SK-MEL-5 (cell line): ENCODE measurements at places on chromosomes 3 and 15. TPM values are rescaled to one million over a fixed set of nuclear protein-coding genes. Genes with fewer than 3 reads are reported as not detected.
A peak's percentile ranks its signal among the peaks of the same experiment; 100 is the strongest.

DNA sequence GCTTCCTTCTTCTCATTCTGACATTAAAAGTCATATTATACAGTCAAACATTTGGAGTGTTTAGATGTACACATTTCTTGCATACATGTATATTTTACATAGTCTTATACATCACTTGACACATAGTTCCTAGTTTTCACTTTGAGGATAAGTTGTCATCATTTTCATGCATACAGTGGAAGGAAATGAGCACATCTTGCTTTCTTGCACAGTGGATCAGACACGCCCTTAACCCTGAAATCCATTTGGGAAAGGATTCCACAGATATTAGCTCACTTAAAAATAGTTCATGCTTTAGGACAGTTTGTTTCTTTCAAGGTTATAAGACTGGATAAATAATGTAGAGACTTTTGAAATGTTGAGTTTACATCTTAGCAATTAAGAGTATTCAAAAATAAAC lies 148.6 kb upstream of the MME start:
- DNase-seq = no peak

- no peak for DNase-seq
Measured at GRCh38 chr15:29106116-29106515, 163.5 kb downstream of the NSMCE3 start.

GRCh38 chr15:67198157-67198754 lies 56.2 kb downstream of the AAGAB start:
- no peak for DNase-seq

DNA sequence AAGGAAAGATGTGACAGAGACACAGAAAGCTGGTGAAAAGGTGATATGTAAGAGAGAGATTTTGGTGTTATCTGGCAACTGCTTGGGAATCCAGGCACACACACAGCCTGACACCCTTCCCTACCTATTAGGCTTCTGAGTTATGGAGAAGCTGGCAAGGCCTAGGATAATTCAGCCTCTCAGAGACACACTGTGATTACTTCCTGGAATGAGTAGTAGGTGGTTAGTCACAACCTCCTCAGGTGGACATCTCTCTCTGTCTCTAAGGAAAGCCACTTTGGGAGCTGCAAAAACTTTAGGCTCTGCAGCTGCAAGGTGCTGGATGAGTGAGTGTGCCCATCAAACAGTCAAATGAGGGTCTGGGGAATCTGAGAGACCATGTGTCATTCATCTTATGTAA lies 201.9 kb downstream of the PDCD6IP start:
- DNase-seq = no peak

DNA sequence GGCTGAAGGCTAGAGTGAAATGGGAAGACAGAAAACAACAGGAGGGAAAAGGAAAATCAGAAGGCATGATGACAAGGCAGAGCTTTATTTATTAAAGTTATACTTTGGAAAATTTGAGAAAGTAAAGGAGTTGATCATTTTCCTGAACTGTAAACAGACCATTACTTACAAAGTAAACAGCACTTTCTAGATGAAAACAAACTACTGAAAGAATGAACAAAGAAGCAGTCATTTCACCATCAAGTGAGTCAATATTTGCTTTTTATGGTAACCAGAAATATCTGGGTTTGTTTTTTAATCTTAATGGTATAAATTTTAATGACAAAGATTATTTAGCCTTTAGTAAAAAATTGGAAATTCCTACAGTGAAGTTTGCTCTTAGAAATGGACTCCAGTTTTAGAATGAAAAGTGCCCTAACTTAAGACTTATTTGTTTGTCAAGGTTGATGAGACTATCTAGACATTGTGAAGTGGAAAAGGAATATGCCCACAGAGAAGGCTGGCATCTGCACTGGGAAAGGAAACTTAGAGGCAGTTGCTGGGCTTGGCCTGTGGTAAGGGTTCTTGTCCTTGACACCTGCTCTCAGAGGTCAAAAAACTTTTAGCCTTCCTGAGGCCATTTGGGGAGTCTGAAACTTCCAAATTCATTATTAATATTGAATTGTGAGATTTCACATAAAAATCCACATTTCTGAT lies 47.2 kb downstream of the SPTSSB start:
- no peak for DNase-seq

GRCh38 chr15:86915811-86916331 lies 836.2 kb downstream of the AGBL1 start:
- peak; percentile 78 for DNase-seq

- no peak for DNase-seq
Measured at GRCh38 chr3:45907769-45908705, 21.7 kb downstream of the CCR9 start.

GRCh38 chr15:89118481-89118989 lies 30.3 kb downstream of the ABHD2 start:
- DNase-seq = no peak

DNA sequence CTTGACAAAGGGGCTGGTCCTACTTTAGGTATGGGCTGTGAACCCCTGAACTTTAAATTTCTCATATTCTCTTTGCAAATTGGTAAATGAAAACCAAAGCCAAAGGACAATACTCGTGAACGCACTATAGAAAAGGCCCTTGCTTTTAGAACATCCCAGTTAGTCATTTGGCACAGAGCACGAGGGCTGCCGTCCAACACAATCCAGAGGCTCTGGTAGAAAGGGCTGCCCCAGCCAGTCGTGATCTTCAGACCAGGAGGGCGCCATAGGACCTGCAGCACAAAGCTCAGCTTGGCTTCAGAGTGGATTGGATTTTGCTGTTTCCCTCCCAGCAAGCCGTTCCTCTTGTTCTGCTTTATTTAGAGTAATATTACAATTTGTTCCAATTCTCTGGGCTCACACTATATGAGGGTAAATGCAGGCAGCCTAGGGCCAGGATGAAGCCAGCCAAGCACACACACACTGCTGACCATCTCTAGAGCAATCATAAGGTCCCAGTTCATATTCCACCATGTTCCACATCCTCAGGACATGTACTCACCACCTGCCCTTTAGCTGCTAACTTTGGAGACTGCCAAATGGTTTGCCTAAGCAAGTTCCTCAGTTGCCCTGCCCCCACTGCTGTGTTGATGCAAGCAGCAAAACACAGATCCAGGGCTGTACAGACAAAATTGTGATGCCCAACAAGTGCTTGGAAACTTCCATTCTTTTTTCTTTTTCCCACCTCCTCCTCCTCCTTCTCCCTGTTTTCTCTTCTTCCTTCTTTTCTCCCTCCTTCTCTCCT lies 6.0 kb upstream of the BFSP2 start:
- no peak for DNase-seq

GRCh38 chr3:71903936-71904335 lies 119.0 kb upstream of the PROK2 start:
- no peak for DNase-seq

- no peak for DNase-seq
Measured at GRCh38 chr15:31211353-31211752, 109.8 kb upstream of the TRPM1 start.

DNA sequence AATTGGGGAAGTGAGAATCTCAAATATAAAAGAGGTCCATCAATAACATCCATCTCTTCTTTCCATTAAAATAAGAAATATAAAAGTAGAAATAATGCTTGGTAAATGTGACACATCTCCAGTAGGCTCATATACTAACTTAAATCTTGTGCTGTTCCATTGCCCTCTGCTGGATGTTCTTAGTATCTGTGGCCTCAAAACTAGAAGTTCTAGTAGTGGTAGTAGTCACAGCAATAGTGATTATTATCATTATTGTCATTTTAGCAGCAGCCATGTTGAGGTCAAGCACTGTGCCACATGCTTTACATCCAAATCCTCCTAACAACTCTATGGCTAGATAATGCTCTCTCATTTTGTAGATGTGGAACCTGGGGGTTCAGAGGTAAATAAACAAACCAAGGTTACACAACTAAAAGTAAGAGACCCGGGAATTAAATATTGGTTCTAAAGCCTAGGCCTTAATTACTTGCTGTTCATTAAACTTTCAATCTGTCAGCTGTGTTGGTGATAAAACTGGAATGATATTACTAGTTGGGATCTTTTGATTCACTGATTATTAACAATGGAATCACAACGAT lies 20.2 kb upstream of the BTLA start:
- DNase-seq = peak; percentile 88

GRCh38 chr3:193085655-193086054 lies 155.4 kb upstream of the PLAAT1 start:
- DNase-seq = no peak

- no peak for DNase-seq
Measured at GRCh38 chr3:25142609-25143355, 285.3 kb upstream of the RARB start.

DNA sequence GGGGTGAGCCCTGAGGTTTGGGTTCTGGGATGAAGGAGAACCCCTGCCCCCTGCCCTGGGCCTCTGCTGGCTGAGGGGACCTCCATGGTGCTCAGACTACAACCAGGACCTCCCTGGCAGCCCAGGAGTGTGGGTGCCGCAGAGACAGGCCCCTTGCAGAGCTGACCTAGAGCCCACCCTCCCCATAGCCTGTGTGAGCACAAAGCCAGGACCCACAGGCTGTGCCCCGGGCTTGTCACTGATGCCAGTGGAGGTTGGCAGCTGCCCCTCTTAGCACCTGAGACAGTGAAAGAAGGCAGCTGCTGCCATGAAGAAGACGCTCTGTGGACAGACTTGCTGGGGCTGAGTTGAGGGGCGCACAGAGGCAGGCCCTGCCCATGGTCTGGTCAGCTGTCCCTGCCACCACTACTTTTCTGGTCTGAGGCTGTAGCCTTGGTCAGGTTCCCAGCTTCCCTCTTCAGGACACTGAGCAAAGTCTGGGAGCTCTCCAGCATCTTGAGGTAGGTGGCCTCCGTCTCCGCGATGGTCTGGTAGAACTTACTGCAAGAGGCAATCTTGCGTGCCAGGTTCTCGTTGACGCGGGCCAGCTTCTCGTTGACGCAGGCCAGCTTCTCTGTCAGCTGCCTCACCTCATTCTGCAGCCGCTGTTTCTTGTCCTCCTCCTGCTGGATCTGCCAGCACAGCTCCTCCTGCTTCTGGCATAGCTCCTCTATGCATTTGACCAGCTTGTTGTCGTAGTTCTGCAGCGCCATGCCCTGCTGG lies 23.0 kb downstream of the USP4 start:
- DNase-seq = no peak

GRCh38 chr3:159030138-159030670 lies 228.3 kb downstream of the MFSD1 start:
- no peak for DNase-seq

- DNase-seq = no peak
Measured at GRCh38 chr15:101532865-101533264, 43.4 kb upstream of the PCSK6 start.

DNA sequence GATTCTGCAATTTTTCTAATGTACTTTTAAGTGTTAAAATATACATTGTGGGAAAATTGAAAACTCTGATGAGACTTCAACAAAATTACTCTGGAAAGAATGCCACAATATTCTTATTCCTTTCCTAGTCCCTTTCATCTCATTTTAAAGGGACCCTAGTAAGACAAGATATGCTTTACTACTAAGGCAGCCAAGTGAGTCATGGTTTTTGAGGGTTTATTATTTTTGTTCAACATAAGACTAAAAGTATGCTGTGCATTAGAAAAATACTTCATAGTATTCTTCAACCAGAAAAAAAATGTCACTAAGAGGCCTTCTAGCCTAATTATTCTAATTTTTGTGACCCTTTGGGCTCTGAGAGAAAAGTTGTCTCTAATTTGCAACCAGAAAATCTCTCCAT lies 7.4 kb downstream of the IL12A start:
- no peak for DNase-seq

GRCh38 chr15:31867536-31868442 lies 162.5 kb upstream of the CHRNA7 start:
- DNase-seq = peak; percentile 69

DNA sequence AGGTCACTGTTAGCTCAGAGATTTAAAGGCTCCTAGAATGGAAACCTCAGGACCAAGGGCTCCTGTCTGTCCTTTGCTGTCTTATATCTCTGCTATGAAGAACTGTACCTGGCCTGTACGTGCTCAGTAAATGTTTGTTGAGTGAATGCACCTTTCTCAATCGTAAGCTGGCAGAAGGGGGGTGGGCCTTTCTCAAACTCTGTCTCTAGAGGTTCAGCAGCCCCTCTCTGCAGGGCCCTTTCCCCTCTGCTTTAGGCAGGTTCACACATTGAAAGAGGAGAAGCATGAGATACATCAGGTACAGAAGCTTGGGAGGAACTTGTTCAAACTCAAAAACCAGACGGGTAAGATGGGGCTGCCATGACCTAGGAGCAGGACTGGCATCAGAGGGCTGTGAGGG lies 155.6 kb downstream of the GOLGA6L4 start:
- DNase-seq = no peak

DNA sequence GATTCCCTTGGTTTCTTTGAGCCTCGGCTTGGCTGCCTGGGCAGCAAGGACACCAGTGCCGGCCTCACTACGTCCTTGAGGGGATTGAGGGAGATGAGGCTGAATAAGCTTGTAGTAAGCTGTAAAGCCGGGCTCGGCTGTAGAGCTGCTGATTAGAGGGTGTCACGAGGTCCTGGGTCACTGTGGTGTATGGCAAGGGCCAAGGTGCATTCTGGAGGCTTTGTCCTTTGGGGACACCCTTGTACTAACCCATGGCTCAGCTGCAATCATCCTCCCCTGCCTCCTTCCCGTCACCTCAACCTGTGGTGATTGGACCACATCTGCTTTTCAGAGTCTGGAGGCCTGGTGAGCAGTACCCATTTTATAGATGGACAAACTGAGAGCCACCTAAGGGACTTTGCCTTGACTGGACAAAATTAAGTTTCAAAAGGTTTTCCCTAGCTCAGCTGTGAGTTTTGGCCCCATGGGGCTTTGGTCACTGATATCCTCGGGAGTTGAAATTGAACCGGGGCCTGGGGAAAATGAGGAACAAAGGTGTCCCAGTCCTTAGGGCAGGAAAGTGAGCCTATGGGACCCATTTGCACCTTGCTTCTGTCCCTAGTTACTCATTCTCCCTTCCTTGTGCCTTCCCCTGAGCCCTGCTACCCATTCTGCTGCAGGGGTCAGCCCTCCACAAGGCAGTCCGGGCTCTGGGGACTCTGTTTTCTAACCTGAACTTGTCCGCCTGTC lies 2.4 kb downstream of the SLC6A6 start:
- DNase-seq = no peak

DNA sequence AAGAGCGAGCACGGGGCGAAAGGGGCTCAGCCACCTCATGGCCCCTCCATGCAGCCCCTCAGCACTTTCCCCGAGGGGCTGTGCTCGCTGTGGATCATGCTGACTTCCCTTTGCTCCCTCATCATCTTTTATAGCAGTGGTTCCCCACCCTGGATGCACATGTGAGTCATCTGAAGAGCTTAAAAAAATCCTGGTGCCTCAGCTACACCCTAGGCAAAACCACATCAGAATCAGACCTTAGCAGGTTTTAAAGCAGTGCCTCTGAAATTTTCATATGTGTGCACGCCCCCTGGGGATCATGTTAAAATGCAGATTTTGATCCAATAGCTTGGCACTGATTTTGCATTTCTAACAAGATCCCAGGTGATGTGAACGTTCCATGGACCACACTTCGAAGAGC lies 50.9 kb downstream of the FEM1B start:
- no peak for DNase-seq

GRCh38 chr3:146342989-146343388 lies 92.1 kb upstream of the PLSCR4 start:
- DNase-seq = no peak

The C3orf85 gene
- total RNA-seq = not detected in 2 replicates

The TM6SF1 gene
- 0.08 TPM in 1 of 2 replicates, not detected in the other for total RNA-seq

The SLC9C1 gene
- total RNA-seq = 0.11 and 0.64 TPM in 2 replicates

The HRH1 gene
- not detected in 2 replicates for total RNA-seq

The PPIB gene
- 1,210 and 1,292 TPM in 2 replicates for total RNA-seq

The DYNLT2B gene
- total RNA-seq = 1.0 and 2.5 TPM in 2 replicates

The RPN1 gene
- 570 and 632 TPM in 2 replicates for total RNA-seq

The C3orf20 gene
- total RNA-seq = not detected in 2 replicates

The IMPG2 gene
- total RNA-seq = 0.03 TPM in 1 of 2 replicates, not detected in the other

The PLSCR2 gene
- not detected in 2 replicates for total RNA-seq

The SLC6A20 gene
- total RNA-seq = not detected in 2 replicates

The CX3CR1 gene
- total RNA-seq = not detected in 2 replicates

The MORC1 gene
- 0.11 TPM in 1 of 2 replicates, not detected in the other for total RNA-seq

The AGTR1 gene
- total RNA-seq = 0.08 and 0.13 TPM in 2 replicates

The CILP gene
- 0.13 TPM in 1 of 2 replicates, not detected in the other for total RNA-seq

The CPN2 gene
- not detected in 2 replicates for total RNA-seq
